Skeletal muscle tissue (tissue), 5 donors: ENCODE measurements at places on chromosomes 11 and 22. TPM values are rescaled to one million over a fixed set of nuclear protein-coding genes. Genes with fewer than 3 reads are reported as not detected.

Gene C22orf15
- not detected for total RNA-seq

Gene SCARF2
- total RNA-seq = 7.8 TPM

Gene OR2AG1
- total RNA-seq = not detected

Gene SCN4B
- 2.1 TPM for total RNA-seq

Gene OR5B21
- not detected for total RNA-seq

Gene AIFM3
- total RNA-seq = under 0.01 TPM

Gene LMO2
- 16.7 TPM for total RNA-seq

Gene PIK3IP1
- 6.3 TPM for total RNA-seq

Gene MGAT3
- total RNA-seq = 2.1 TPM

Gene OR4A16
- not detected for total RNA-seq

Gene DEPDC5
- total RNA-seq = 14.1 TPM

Gene PRMT3
- total RNA-seq = 17.2 TPM

Gene GLYATL2
- total RNA-seq = 0.52 TPM

Gene POTEH
- not detected for total RNA-seq

Gene BET1L
- 8.9 TPM for total RNA-seq

Gene NCAPH2
- 34.4 TPM for total RNA-seq

Gene CHRNA10
- total RNA-seq = 0.52 TPM

Gene BDNF
- 1.0 TPM for total RNA-seq

Gene OR56A1
- under 0.01 TPM for total RNA-seq

Gene TMEM9B
- total RNA-seq = 27.1 TPM

Gene C11orf42
- total RNA-seq = not detected

Gene ANKK1
- not detected for total RNA-seq

Gene ASCL2
- total RNA-seq = not detected

Gene OR4C15
- total RNA-seq = not detected

Gene MFRP
- not detected for total RNA-seq

Gene LGR4
- total RNA-seq = 43.8 TPM

Gene LDLRAD3
- total RNA-seq = 39.1 TPM

Gene MMP11
- 6.3 TPM for total RNA-seq
